ENCODE measurements at places on chromosomes 3 and 15.

- DNase-seq = no peak
Observed at GRCh38 chr3:111128884-111129283, 57.3 kb downstream of the NECTIN3 start.

- no peak for DNase-seq
Observed at GRCh38 chr3:187519428-187519890, 150.7 kb downstream of the SST start.

GRCh38 chr3:111956449-111956848 is 22.4 kb upstream of the ABHD10 start:
- DNase-seq = no peak

DNA sequence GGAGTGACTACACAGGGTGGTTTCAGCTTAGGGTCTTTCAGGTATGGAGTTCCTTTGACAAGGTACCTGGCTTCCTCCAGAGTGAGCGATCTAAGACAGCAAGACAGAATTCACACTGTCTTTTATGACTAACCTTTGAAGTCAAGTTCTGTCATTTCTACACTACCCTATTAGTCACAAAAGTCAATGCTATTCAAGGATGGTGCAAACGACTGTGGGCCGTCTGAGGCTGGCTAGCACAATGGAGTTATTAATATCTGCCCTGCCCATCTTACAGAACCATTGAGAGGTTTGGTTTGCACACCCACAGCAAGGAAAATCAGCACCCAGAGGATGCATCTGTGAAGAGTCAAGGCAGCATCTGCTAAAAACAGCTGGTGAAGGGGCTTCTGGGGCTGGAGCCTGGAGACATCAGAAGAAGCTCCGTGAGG is 62.9 kb upstream of the XCR1 start:
- no peak for DNase-seq

DNA sequence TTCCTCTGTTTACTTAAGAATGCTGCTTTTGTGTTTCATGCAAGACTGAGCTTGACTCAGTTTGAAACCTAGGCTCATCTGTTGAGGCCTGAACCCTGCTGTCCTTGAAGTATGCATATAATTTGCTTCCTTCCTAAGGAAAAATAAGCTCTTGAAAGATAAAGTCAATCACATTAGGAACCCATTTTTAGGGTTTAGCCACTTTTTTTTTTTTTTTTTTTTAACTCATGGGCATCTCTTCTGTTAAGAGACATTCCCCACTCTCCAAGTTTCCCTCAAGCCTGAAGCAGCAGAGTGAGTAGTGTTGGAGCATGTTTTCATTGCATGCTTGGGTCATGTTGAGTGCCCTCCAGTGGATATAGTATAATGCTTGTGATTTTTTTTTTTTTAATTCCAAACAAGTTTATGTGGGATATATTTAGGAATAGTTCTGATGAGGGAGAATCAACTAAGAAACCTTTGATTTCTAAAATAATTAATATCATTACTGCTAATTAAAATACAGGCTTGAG is 3.6 kb downstream of the CTNNB1 start:
- peak; percentile 73 for DNase-seq

- no peak for DNase-seq
Observed at GRCh38 chr3:31275583-31275982, 257.1 kb upstream of the STT3B start.
